Activated CD4-positive, CD25-positive, alpha-beta regulatory T cell treated with anti-CD3 and anti-CD28 coated beads, Interleukin-2, amount 50 U/mL, for 24 hours (primary cell): ENCODE measurements at places on chromosomes 3 and 15.

GRCh38 chr15:70775160-70775559, 11.8 kb upstream of the UACA start:
- no peak for ATAC-seq

GRCh38 chr3:194512895-194513601, 26.2 kb upstream of the ATP13A3 start:
- ATAC-seq = no peak

- no peak for ATAC-seq
Observed at GRCh38 chr3:56397798-56398197, 70.5 kb downstream of the ERC2 start.

GRCh38 chr15:63396152-63396928, 14.7 kb upstream of the CA12 start:
- no peak for ATAC-seq

- ATAC-seq = no peak
Observed at GRCh38 chr3:142353571-142353970, 94.3 kb downstream of the XRN1 start.

- no peak for ATAC-seq
Observed at GRCh38 chr15:58694641-58695398, 54.7 kb downstream of the ADAM10 start.

DNA sequence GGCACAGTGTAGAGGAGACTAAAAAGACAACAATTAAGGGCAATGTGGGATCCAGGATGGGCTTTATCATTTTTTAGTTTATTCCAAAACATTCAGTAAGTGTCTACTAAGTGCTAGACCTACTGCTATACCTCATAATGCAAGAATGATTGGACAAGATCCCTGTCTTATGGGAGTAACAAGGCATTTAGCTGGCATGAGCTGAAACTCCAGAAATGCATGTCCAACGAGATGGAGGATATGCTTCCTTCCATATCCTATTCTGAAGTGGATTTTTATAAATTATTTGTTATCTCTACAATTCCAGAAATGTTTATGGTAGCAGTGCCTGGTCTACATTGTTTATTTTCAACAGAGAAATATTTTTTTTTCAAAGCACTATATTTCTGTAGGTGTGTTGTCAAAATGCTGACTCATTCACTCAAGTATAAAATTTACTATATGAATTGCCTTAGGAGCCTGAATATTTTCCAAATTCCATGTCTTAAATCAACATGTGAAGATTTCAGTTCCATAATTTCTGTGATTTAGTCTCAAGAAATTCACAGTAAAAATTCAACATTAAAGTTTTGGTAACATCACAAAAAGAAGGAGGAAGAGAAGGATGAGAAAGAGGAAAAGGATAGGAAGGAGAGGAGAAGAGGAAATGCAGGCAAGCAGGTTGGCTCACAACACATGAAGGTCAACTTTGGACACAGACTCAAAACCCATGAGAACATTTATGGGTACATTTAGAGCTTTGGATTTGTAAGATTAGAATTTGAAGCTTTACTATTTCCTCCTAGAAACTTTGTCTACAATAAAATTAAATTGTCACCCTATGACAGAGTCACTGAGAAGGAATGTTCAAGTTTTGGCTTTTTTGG, 88.6 kb downstream of the P3H2 start:
- no peak for ATAC-seq

GRCh38 chr15:68274201-68274848, 3.2 kb upstream of the FEM1B start:
- no peak for ATAC-seq

- no peak for ATAC-seq
Observed at GRCh38 chr3:68757157-68757556, 175.2 kb downstream of the TAFA4 start.

GRCh38 chr3:161556533-161556932, 59.9 kb downstream of the OTOL1 start:
- no peak for ATAC-seq

DNA sequence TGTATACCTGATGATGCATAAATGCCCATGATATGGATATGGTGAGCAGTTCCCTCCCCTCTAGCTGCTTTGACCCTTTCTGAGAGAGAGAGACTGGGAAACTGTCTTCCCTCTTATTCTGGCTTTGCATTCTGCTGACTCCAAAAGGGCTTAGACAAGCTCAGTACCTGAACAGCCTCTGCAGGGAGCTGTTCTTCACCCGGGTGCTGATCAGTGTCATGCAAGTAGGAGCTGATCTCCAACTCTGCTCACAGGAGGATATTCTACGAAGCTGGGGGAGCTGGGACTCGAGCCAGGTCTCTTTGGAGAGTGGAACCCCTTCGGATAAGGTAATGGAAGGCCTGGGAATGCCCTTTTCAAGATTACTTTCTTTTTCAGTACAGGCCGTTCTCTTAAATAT, 237.1 kb downstream of the RYR3 start:
- no peak for ATAC-seq

DNA sequence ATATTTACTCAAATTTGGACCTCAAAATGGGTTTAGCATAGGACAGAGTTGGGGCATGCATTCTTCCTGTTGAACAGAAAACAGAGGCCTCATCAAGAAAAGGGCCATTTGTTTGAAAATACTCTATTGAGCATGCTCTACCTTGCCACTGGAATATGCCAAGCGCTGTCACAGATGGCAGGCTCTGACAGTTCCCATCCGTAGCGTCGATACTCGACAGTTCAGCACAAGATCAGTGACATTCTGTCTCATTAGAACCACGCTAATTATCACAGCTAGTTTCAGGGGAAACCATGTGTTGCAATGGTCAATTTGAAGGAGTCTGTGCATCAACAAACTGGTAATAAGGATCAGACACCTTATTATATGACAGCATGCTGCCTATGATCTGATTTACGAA, 54.5 kb downstream of the SATB1 start:
- ATAC-seq = no peak

DNA sequence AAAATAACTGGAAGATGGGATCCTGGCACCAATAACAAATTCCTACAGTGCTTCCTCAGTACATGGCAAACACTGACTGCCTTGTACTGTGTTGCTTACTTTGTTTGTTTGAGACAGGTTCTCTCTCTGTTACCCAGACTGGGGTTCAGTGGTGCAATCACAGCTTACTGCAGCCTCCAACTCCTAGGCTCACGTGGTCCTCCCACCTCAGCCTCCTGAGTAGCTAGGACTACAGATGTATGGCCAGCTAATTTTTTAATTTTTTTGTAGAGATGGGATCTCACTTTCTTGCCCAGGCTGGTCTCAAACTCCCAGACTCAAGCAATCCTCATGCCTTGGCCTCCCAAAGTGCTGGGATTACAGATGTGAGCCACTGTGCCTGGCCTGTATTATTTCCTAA, 3.7 kb upstream of the ALPK3 start:
- ATAC-seq = no peak

DNA sequence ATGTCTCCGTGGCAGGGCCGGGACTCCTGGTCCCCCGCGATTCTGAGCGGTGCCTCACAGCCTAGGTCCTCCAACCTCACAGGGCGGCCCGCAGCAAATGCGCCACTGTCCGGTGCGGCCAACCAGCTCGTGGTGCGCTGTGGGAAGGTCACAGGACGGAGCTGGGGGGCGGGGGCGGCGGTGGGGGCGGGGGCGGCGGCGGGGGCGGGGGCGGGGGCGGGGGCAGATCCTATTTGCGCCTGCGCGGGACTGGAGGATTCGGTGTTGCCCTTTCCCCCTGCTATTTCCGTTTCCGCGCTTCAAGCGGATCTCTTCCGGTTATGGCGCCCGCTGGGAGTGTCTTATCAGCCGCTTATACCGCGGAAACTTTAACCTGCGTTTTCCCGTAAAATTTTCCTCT, 106.7 kb upstream of the SNRPN start:
- no peak for ATAC-seq

DNA sequence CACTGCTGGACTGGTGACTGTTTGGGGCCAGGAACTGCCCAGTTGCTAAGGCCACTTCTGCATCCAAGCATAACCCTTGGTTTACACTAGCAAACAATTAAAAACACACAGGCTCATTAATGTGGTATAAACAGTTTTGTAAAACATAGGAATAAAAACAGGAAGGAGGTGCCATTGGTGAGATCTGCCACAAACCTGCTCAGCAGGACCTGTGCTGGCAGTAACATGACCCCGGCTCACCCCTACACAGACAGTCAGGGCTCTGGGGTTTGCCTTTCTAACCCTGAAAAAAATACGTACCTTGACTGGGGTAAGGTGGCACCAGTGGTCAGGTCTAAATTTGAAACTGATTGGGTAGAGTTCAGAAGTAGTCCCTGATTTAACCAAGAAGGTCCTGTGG, 76.2 kb downstream of the ATP1B3 start:
- ATAC-seq = no peak

GRCh38 chr3:179098388-179099077, 26.9 kb upstream of the ZMAT3 start:
- peak; percentile 13 for ATAC-seq

DNA sequence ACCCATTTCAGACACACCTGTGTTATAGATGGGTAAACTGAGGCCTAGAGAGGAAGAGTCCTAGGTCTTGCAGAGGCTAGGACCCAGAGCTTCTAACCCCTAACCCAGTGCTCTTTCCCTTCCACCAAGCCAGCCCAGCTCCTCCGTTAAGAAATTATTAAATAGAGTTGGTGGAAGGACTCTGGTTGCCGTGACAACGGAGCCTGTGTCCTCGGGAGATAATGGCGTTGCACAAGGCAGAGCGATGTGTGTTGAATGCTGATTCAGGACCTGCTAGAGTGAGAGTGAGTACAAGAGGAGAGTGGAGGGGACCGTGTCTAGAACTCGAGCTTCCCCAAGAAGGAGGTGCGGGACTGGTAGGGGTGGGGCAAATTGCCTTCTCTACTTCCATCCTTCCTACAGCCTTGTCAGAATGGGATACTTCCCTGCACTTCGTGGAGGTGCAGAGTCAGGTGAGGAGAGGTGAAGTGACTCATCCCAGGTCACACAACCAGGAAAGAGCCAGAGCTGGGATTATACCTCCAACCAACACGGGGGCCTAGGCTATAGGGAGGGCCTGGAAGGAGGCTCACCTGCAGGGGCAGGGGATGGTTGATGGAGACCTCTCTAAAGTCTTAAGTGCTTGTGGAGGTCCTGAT, 8.6 kb downstream of the SLC6A1 start:
- no peak for ATAC-seq

DNA sequence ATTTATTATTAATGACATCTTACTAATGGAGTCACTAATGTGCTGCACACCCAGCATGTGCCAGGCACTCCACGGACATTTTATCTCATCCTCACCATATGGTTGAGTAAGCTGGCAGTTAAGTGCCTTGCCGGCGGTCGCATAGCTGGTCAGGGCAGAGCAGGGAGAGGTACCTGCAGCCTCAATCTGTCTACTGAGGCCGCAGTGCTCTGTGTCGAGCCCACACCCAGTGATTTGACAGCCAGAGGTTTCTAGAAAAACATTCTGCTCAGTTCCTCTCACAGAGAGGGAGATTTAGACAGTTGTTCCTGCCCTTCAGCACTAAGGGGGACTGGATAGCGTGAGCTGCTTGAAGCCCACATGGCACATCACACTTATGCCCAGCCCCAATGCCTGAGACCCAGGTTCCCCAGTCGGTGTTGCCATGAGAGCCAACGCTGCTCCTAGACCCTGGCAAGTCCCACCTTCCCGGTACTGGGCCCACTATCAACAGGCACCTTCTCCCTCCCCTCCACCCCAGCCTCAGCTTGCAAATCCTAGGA, 2.6 kb downstream of the LIPC start:
- no peak for ATAC-seq

DNA sequence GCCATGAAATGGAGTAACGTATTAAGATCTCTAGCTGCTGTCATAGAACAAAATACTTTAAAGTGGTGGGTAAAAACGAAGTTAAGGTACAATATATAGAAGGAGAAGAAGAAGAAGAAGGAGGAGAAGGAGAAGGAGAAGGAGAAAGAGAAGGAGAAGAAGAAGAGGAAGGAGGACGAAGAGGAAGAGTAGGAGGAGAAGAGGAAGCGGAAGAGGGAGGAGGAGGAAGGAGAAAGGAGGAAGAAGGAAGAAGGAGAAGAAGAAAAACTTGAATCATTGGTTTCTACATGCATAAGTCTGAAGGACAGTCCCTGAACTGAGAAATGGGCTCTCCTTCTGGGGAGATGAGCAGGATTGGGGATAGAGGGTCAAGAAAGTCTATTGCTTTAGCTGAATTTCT, 22.4 kb downstream of the WWTR1 start:
- no peak for ATAC-seq

GRCh38 chr15:72199721-72200212, 2.2 kb upstream of the GRAMD2A start:
- ATAC-seq = peak; percentile 57

DNA sequence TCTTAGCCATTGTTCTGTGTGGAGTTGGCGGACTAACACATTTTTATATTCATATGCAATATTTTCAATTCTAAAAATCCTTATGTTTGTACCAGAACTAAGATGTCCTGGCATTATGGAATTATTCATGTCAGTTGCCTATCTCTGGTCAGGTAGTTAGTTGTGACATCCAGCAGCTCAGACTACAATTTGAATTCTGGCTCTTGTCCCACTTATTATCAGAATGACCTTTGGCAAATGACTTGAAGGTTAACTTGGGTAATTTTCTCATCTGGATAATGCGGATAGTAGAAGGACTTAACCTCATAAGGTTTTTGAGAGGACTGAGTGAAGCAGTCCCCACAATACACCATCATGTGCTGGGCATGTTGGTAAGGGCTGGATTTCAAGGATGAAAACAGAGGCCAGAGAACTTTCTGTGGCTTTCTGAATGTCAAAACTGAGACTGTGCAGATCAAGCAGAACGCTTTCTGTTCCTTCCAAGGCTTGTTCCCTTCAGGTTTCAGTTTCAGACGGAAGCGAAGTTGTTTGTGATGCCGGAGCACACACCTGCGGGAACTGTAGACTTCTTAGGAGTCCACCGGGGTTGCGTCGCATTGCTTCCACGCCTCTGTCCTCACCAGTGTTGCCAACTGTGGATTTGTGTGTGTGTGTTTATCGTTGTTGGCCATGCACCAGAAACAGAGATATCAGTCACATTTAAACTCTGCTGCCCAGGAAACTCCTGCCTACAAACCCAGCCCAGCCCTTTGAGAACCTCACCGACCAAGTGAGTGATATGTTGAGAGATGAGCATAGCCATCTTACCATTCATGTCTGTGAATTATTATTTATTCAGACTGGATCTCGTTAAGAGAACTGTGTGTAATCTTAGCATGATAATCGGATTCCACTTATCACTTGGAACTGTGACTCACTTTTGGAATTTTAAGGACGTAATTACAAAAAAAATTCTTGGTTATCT, 76.0 kb downstream of the PTPRG start:
- ATAC-seq = no peak

DNA sequence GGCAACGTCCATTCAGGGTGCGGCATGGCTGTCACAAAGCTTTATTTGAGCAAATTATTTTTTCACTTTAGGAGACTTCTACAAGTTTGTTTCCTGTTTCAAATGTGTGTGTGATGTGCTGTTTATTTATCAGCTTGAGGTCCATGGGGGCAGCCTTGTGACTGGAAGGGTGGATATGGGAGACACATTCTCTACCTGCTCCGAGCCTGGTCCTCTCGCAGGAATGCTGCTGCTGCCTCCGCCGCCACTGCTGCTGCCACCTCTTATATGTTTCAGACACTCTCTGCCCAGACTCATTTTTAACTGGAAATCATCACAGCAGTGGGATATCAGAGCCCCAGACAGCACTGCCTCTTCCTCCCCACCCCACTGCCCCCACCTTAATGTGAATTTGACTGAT, 83.5 kb upstream of the PXYLP1 start:
- no peak for ATAC-seq

- ATAC-seq = no peak
Observed at GRCh38 chr3:105444725-105445124, 78.0 kb downstream of the ALCAM start.

GRCh38 chr3:193960487-193961274, 175.3 kb upstream of the HES1 start:
- ATAC-seq = no peak
